ENCODE measurements at places on chromosomes 6 and 20.
A peak's percentile ranks its signal among the peaks of the same experiment; 100 is the strongest.

- no peak for DNase-seq
Measured at GRCh38 chr6:169339731-169340309, 86.2 kb upstream of the THBS2 start.

- no peak for DNase-seq
Measured at GRCh38 chr6:65295812-65296211, 411.2 kb downstream of the EYS start.

DNA sequence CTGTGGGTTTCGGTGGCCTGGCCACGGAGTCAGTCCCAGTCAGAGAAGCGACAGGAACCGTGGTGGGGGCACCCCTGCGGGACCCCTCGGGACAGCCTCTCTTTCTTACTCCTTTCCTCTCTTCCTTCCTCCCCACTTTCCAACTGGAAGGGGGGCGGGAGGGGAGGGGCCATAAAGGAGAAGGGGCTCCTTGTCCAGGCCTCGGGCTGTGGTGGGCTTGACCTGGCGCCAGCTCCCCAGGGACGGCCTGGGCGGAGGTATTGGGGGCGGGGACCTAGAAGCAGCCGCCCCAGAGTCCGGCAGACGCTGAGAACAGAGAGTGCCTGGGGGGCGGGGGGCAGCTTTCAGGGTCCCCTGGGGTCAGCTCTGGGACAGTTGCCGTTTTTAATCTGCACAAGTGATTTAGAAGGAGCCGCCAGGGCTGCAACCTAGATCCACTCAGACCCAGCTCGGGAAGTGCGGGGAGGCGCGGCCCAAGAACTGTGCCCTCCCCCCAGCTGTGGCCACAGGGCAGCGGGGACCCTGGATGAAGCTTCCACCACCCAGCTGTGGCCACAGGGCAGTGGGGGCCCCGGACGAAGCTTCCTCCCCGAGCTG lies 6.4 kb upstream of the ABHD16B start:
- DNase-seq, result no peak

DNA sequence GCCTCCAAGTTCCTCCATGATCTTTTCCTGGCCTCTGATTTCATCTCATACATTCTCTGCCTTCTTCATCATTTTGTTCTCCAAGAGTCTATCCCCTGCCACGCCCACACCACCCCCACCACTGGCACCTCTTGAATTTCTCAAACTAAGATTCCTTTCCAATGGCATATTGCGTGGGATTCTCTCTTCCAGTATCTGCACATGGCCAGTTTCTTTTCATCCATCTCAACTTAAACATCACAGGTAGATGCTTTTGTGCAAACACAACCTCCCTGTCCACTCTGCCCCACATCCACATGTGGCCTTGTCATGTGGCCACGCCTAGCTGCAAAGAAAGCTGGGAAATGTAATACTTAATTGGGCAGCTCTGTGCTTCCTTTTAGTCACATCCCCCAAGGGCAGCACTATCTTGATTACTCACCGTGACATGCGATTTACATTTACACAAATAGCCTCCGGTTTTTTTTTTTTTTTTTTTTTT lies 33.4 kb upstream of the ZMYND8 start:
- no peak for DNase-seq

DNA sequence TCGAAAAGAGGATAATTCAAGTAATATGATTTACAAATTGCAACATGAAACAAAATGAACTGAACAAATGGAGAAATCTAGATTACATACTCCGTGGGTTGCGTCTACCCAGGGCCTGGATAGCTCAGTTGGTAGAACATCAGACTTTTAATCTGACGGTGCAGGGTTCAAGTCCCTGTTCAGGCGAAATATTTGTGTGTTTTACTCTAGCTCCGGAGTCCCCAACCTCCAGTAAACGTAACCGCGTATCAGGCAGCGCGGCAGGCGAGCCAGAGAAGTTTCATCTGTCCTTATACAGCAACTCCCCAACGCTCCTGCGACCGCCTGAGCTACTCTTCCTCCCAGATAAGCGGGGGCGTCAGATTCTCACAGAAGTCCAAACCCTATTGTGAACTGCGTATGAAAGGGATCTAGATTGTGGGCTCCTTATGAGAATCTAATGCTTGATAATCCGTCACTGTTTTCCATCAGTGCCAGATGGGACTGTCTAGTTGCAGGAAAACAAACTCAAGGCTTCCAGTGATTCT lies 176.1 kb downstream of the TRIM27 start:
- peak; percentile 57 for DNase-seq

- no peak for DNase-seq
Measured at GRCh38 chr6:14386668-14387067, 269.1 kb downstream of the CD83 start.

- no peak for DNase-seq
Measured at GRCh38 chr6:99446076-99446475, 21.0 kb upstream of the PNISR start.

DNA sequence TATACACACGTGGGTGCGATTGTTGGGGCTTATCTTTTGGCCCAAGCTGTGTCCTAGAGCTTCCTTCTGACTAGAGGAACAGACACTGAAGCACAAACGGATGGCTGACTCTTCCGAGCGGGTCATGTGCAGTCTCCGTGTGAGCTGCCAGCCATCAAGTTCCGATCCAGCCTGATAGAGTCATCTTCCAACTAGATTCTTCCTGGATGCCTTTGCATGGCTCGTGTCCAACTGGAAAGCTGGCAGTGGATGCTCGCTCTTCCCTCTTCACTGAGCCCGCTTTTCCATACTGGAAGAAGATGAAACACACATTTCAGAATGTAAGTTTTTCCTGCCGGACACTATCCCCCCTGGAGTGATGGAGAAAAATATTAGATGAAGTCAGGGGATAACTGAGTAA lies 148.1 kb downstream of the SCML4 start:
- no peak for DNase-seq

DNA sequence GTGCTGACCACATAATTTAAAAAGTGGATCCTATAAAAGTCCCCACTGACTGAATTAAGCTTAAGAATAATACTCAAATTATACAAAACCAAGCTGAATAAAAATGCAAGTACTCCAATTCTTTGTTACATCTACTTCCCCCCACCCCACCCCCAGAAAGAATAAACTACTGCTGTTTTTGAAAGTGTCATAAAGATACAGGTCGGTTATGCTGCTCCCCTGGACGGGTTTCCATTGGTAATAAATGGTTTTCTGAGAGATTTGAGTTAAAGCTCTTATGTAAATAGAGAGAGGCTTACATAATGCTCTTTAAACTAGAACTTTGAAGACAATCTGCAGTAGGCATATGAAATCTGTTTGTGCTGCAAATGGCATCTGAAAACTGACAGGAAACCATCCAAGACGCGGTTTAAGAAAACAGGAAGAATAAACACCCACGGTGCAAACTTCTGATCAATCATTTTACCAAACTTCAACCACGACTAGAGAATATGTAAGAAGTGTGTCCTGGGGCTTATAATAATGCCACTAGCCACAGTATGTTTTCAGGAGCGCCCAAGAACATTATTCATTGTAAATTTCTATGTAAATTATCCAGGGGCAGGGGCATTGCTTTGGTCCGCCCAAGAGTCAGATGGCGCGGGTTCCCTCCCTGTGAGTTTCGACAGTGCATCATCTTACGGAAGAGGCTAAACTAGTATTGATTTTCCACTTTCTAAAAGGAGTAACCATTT lies 10.8 kb upstream of the POU3F2 start:
- no peak for DNase-seq

GRCh38 chr6:33732817-33733708 lies 13.6 kb downstream of the IP6K3 start:
- DNase-seq, result no peak

GRCh38 chr6:144127097-144127496 lies 23.2 kb upstream of the STX11 start:
- DNase-seq, result no peak

DNA sequence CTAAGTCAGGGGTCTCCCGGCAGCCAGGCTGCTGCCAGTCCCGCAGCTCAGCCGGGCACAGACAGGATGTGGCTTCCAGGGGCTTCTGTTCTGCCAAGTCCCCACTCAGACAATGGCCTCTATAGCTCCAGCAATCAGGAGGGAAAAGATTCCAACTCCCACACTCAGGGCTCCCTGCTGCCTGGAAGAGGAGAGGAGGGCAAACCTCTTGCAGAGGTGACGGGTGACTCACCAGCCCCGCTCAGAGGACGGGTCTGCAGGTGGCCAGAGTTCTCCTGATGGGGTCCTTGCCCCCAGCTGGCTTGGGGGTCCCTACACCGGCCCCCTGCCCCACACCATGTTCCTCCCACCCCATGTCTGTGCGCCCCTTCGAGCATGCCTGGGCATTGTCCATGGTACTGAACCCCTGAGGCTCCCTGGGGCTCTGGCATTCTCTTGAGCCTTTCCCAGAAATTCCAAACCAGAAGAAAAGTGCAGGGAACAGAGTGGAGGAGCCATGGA lies 32.6 kb downstream of the NTSR1 start:
- DNase-seq, result no peak

DNA sequence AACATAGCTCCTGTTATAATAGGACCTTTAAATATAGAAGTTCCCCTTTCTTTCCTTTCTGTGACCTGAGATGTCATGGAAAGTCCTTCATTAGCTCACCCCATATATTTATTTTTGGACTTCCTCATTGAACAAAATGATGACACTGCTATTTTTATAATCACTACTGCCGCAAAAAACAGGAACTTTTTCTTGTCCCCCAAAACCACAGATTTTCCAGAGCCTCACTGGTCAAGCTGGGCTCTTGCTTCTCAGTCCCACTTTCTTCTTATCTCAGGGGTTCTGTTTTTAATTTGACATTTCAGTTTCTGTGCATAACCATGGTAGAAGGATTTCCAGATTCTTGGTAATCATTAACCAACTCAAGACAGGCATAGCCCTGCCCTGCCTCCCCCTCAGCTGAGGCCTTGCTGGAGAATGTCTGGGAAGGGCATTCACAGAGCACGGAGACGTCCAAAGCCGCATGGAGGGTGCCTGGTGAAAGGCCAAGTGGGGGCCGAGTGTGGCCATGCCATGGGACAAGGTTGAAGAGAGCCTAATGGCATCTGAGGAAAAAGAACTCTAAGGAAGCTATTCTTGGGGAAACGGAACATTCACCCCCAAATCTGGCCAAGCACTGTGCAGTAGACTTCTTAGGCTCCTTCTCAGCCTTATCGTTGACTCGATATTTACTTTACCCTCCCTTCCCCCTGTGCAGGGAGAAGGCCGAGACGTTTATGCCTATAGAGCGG lies 73.7 kb downstream of the EDN1 start:
- no peak for DNase-seq

GRCh38 chr6:53707108-53707897 lies 41.7 kb upstream of the KLHL31 start:
- no peak for DNase-seq

- DNase-seq, result no peak
Measured at GRCh38 chr20:63611646-63612045, 15.3 kb downstream of the GMEB2 start.

- no peak for DNase-seq
Measured at GRCh38 chr20:53034899-53035298, 62.7 kb downstream of the TSHZ2 start.

DNA sequence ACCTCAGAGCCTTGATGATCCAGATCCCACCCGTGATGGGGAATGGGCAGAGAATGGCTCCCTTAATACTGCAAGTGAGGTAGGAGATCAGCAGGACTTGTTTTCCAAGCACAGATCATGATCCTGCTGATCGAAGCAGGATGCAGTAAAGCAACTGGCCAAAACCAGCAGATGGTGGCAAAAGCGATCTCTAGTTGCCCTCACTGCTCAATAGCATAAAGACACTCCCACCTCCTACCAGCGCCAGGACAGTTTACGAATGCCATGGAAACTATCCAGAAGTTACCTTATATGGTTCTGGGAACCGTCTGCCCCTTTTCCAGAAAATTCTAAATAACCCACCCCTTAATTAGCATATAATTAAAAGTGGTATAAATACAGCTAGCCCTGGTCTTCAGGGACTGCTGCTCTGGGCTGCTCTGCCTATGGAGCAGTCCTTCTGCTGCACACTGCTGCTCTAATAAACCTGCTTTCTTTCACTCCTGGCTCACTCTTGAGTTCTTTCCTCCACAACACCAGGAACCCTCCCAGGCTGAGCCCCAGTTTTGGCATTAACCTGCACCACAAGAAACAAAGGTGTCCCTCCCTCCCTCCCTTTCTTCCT lies 415.8 kb downstream of the PREX1 start:
- no peak for DNase-seq

- DNase-seq, result no peak
Measured at GRCh38 chr20:46361381-46361780, 45.0 kb downstream of the ELMO2 start.

DNA sequence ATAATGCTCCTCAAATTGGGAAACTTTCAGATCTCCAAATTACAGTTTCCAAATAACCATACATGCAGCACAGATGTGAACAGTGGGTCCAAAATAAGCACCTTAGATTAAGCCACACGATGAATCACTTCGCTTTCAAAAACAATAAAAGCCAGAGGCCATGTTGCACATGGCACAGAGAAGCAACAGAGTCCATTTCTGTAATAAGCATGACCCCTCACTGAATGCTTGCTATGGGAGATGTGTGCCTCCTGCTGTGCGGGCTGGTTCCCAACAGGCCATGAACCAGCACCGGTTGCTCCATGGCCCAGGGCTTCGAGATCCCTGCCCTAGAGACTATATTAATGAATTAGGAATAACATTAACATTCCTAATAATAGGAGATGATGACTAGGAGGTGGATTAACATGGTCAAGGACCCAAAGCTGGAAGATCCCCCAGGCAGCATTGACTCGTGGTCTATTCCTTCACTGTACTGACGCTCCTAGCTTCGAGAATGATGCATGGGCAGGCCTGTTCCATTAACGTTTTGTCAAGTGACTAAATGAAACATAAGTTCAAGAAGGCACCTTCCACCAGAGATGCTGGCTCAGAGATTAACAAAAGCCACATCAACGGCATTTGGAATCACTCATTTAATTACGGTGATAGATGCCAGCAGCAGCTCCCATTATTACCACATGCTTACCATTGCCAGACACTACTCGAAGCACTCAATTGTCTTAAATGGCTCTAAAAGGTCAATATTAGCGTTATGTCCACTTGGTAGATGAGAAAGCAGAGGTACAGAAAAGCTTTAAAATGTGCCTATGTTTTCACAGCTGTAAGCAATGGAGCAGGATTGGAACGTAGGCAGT lies 470.6 kb upstream of the AGPAT4 start:
- no peak for DNase-seq

- no peak for DNase-seq
Measured at GRCh38 chr20:63854069-63854765, 7.1 kb upstream of the ABHD16B start.

GRCh38 chr20:35575958-35576357 lies 34.1 kb downstream of the ERGIC3 start:
- no peak for DNase-seq

- DNase-seq, result no peak
Measured at GRCh38 chr20:19697415-19697814, 60.6 kb upstream of the RIN2 start.
